ENCODE measurements at places on chromosomes 2 and 18. TPM values are rescaled to one million over a fixed set of nuclear protein-coding genes. Genes with fewer than 3 reads are reported as not detected.

The CARF gene
- 7.6 TPM for total RNA-seq

The UBR3 gene
- total RNA-seq: 32.3 TPM

The GORASP2 gene
- 34.6 TPM for total RNA-seq

The HOXD3 gene
- total RNA-seq: 0.29 TPM

The TRIM43 gene
- total RNA-seq: not detected

The ITPRIPL1 gene
- total RNA-seq: 5.8 TPM

The ANKRD29 gene
- total RNA-seq: 8.6 TPM

The POTEI gene
- not detected for total RNA-seq

The PAX8 gene
- total RNA-seq: 1.5 TPM

The AMER3 gene
- not detected for total RNA-seq

The ECEL1 gene
- total RNA-seq: not detected

The SPC25 gene
- total RNA-seq: not detected

The CD302 gene
- 9.8 TPM for total RNA-seq

The SLC19A3 gene
- 0.29 TPM for total RNA-seq

The IMP4 gene
- 64.4 TPM for total RNA-seq

The UGT1A8 gene
- total RNA-seq: not detected

The MROH2A gene
- not detected for total RNA-seq

The EGR4 gene
- total RNA-seq: 0.83 TPM

The CERKL gene
- 0.15 TPM for total RNA-seq

The LTBP1 gene
- 645 TPM for total RNA-seq

The TEX44 gene
- not detected for total RNA-seq

The MOGAT1 gene
- total RNA-seq: not detected

The CASP10 gene
- 11.6 TPM for total RNA-seq

The SCN2A gene
- 7.8 TPM for total RNA-seq

The PTPN18 gene
- 19.6 TPM for total RNA-seq

The PELI1 gene
- total RNA-seq: 6.6 TPM

The DCDC2C gene
- not detected for total RNA-seq

The TPRKB gene
- total RNA-seq: 8.1 TPM

The NBEAL1 gene
- total RNA-seq: 44.2 TPM

The GPR75 gene
- total RNA-seq: 1.3 TPM

The YPEL5 gene
- 87.3 TPM for total RNA-seq

The CNPPD1 gene
- 35.6 TPM for total RNA-seq

The ABHD1 gene
- total RNA-seq: under 0.01 TPM

The SLC4A5 gene
- under 0.01 TPM for total RNA-seq

The GRHL1 gene
- 0.58 TPM for total RNA-seq

The ALLC gene
- not detected for total RNA-seq

The NOL4 gene
- total RNA-seq: not detected

The TGFA gene
- 0.73 TPM for total RNA-seq

The EVX2 gene
- not detected for total RNA-seq

The NEDD4L gene
- 15.4 TPM for total RNA-seq

The GPR39 gene
- total RNA-seq: 1.3 TPM

The ADAM17 gene
- total RNA-seq: 52.7 TPM

The NCKAP5 gene
- 3.5 TPM for total RNA-seq

The SPP2 gene
- not detected for total RNA-seq

The CFC1 gene
- not detected for total RNA-seq

The ACKR3 gene
- 3.0 TPM for total RNA-seq

The SPHKAP gene
- under 0.01 TPM for total RNA-seq

The ZNF521 gene
- total RNA-seq: 42.6 TPM

The ANKRD30BL gene
- not detected for total RNA-seq

The MOCOS gene
- total RNA-seq: 5.5 TPM

The RAB6C gene
- total RNA-seq: not detected

The C1QL2 gene
- total RNA-seq: not detected
